ENCODE measurements at places on chromosomes 6 and 20.

GRCh38 chr20:24580855-24581254, 111.4 kb downstream of the SYNDIG1 start:
- no peak for DNase-seq

GRCh38 chr20:21577551-21577950, 63.7 kb upstream of the NKX2-2 start:
- no peak for DNase-seq

GRCh38 chr6:158033751-158034702, 52.4 kb downstream of the SYNJ2 start:
- no peak for DNase-seq

- DNase-seq: peak; percentile 16
Measured at GRCh38 chr6:100176311-100176950, 182.4 kb upstream of the MCHR2 start.

- DNase-seq: no peak
Measured at GRCh38 chr6:166297606-166298005, 10.6 kb downstream of the PRR18 start.

GRCh38 chr6:83867527-83868161, 8.2 kb downstream of the CYB5R4 start:
- DNase-seq: no peak

DNA sequence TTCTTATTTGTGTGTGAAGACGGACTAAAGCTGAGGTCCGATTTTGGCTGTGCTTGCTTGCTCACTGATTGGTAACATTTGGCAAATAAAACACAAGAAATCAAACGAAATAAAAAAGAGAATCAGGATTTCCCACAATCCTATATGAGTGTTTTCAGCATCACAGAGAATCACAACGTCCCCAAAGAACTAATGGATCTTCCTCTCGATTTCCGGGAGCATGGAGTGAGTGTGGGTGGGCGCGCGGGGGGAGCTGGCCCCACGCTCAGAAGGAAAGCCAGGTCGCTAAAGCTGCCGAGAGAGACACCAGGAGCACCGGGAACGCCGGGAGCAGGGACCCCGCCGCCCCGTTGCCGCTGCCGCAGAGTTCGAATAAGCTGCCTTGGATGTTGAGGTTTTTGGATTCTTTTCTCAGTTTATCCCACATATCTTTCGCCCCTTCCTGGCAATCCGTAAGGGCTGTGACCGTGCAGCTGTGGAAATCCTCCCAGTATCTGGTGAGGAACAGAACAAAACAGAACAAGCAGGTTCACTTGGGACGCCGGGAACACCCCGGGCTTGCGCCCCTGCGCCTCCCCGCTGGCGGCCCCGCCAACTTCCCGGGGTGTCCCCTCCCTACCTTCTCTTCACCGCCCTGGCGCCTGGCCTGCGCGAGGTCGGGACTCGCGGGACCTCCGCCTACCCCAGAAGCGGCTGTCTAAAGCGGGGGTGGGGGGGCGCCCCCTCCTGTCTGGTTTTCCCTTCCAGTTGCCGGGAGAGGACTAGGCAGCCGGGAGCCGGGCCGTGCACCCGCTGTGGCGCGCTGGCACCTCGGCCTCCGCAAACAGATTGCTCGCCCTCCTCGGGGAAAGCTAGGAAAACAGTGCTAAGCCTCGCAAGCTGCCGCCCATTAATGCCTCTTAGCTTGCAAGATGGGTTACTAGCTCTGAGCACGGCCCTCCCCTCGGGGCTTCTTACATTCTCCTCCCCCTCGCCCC, 7.7 kb downstream of the NRN1 start:
- peak; percentile 38 for DNase-seq

- DNase-seq: peak; percentile 70
Measured at GRCh38 chr6:36289281-36289878, 19.5 kb downstream of the PNPLA1 start.

GRCh38 chr6:16106991-16107787, 21.7 kb upstream of the MYLIP start:
- no peak for DNase-seq

DNA sequence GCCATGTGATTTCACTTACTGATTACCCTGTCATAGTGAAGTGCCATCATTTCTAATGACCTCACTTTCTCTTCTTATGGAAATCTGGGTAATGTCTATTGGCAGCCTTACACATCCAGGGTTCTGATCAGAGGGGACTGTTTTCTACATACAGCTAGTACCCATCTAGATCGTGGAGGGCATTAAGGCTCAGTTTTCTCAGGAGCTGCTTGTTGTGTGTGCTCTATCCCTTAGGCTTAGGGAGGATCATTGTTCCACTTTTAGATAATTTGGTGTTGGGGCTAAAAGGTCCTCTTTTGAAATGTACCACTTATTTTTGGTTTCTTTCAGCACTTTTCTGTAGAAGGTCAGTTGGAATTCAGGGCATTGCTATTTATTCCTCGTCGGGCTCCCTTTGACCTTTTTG, 3.8 kb downstream of the HSP90AB1 start:
- no peak for DNase-seq

- DNase-seq: no peak
Measured at GRCh38 chr6:116010386-116010785, 50.3 kb downstream of the FRK start.
